ENCODE measurements at places on chromosomes 2 and 18.

- no peak for DNase-seq
These were observed 160.2 kb upstream of the ALKAL2 start for GRCh38 chr2:447902-448665.

- DNase-seq: no peak
These were observed 27.0 kb downstream of the EPB41L3 start for GRCh38 chr18:5516841-5517240.

DNA sequence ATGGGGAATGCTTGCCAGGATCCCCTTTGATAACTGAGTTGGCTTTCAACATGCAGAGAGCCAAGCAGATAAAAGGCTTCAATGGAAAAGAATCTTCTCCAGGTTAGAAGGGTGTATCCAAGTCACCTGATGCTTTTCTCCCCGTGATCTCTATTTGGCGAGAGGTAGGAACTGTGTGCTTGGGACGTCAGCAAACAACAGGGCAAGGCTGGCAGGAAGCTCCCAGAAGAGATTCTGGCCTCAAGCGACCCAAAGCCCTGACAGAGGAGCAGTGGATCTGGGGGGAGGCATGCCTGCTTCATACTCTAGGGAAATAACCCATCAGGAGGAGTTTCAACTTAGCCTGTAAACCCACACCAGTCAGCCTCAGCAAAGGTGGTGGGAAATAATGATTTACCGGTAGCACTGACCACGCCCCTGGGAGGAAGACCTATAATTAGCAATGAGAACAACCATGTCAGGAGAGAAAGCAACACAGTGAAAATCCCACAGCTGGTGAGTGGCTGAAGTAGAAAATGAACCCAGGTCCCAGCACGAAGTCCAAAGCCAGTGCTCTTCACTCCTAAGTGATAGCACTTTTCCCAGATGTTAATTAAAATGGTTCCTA, 76.3 kb upstream of the SEC11C start:
- DNase-seq: peak; percentile 43

- DNase-seq: peak; percentile 61
These were observed 129.8 kb downstream of the METTL4 start for GRCh38 chr18:2441544-2441943.

GRCh38 chr2:101718993-101719571, 21.6 kb downstream of the MAP4K4 start:
- DNase-seq: peak; percentile 63

- DNase-seq: no peak
These were observed 347.6 kb downstream of the CYRIA start for GRCh38 chr2:16318051-16318450.

- no peak for DNase-seq
These were observed 74.5 kb downstream of the TWIST2 start for GRCh38 chr2:238922435-238922834.

DNA sequence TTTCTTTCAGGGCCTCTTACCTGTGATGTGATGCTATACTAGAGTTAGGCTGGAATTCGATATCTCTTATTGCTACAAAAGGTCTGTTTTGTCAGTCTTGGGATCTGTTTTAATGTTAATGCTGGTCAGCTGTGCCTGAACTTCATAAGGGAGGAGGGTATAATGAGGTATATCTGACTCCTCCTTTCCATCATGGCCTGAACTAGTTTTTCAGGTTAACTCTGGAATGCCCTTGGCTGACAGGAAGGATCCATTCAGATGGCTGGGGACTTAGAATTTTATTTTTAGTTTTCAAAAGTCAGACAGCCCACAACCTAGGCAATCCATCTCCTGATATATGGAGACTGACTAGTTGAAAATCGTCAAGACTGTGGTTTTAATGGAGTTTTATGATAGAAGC, 35.9 kb upstream of the TBC1D8 start:
- no peak for DNase-seq
